ENCODE measurements at places on chromosomes 11 and 22.

GRCh38 chr11:112655371-112655770 is 305.8 kb upstream of the NCAM1 start:
- DNase-seq: peak; percentile 63

DNA sequence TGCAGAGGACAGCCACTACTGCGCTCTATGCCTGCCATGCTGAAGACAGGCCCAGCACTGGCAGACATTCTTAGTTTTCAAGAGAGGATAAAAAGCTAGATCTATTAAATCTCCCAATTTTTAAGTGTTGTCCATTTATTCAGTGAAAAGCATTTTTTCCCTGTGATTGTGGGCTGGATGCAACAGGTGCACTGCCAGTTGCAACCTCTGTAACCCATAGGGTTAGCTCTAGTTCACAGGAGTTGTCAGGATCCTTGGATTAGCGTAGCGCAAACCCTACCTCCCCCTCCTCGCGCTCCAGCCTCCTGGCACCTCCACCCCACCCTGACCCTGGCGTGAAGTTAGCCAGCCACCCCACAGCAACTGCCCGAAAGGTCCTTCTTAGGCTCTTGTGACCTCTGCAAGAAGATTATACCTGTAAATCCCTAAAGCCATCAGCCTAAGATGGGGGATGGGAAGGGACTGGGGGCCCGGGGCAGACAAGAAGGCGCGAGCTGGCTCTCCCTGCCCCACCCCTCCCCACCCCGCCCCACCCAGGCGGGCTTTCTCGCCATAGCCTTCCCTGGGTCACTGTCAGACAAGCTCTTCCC is 30.9 kb downstream of the EIF3F start:
- DNase-seq: no peak

GRCh38 chr11:105152021-105152512 is 12.5 kb upstream of the CARD18 start:
- DNase-seq: no peak

DNA sequence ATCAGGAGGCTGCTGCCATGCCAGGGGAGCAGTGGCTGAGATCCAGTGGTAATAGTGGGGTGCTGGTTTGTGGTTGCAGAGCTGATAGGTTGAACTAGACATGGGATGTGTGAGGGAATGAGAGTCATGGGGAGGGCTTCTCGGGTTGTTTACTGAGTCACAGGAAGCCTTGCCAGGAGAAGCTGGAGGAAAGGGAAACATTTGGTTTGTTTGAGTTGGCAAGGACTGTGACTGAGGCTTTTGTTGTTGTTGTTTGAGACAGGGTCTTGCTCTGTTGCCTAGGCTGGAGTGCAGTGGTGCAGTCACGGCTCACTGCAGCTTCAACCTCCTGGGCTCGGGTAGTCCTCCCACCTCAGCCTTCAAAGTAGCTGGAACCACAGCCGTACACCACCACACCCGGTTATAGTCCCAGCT is 49.3 kb downstream of the CABIN1 start:
- no peak for DNase-seq

DNA sequence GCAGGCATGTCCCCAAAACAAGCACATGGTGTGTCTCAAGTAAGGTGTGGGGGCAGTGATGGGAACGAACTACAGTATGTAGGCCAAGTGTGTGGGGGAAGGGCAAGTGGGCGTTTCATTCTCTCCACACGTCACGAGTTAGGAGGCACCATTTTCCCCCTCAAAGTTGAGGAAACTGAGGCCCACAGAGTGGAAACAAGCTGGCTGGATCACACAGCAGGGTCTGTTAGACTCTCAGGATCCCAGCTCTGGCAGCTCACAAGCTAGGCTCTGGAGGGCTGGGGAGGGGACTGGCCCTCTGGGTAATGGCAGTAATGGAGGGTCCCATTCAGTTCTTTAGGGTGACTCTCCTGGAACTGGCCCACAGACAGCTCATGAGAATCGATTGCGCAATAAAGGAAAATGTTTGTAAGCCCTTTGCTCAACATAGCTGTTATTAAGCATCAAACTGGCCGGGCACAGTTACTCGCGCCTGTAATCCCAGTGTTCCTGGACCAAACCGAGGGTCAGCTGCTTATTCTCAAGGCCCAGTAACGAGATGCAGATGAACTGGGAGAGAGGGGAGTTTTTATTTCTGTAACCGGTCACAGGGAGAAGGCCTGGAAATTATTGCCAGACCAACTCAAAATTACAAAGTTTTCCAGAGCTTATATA is 24.1 kb upstream of the TUB start:
- no peak for DNase-seq

GRCh38 chr11:1696608-1697570 is at the start of gene KRTAP5-6:
TSS of gene KRTAP5-6 (plus strand) at chr11:1697195. CDS start at chr11:1697246, 51 bp downstream.
- no peak for DNase-seq

DNA sequence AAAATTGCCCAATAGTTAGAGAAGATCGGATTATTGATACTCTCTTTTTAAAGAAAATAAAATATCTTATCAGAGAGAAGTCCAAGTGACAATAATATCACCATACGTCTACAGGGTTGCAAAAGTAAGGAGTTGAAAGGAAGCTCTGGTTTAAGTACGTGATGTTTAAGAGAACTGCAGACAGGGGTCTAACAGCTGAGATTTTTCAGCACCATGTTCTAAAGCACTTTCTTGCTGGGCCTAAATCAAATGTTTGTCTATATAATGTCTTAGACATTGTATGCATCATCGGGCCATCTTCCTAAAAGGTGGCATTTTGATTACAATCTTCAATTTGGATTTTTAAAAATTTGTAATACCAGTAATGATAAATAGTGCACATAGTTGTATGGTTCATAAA is 133.3 kb downstream of the RRAS2 start:
- DNase-seq: no peak

DNA sequence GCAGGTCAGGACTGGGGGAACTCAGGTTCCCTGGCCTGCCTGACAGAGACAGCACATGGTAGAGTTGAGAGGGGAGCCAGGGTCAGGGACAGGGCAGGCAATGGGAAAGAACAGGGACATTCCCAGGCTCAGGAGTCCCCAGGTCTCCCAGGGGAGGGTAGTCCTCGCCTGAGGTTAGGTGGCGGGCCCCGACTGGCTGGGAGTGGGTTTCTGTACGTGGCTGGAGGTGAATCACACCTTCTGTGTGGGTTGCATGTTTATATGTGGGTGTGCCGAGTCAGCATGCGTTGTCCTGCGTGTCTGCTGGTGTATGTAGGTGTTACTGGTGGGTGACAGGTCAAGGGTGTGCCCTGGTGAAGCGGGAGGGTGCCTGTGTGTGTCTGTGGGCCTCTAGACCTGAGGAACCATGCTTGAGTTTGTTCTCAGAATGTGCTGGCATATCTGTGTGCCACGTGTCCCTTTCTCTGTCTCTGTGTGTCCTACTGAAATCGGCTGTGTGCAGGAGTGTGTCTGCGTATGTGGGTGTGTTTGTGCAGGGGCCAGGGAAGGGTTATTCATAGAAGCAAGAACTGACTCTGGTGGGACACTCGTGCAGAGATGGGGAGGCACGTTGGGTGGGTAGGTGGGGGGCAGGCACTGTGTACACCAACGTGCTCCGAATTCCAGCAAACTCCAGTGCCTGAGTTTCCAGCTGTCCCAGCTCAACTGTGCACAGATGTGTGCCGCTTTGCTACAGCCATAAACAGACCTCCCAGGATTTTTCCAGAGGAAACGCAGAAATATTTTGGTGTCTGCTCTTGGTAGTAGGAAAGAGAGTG is 23.8 kb upstream of the OAF start:
- no peak for DNase-seq

GRCh38 chr11:130560000-130560780 is 111.7 kb downstream of the ADAMTS15 start:
- no peak for DNase-seq

GRCh38 chr11:113563766-113564526 is 88.7 kb upstream of the DRD2 start:
- DNase-seq: no peak

DNA sequence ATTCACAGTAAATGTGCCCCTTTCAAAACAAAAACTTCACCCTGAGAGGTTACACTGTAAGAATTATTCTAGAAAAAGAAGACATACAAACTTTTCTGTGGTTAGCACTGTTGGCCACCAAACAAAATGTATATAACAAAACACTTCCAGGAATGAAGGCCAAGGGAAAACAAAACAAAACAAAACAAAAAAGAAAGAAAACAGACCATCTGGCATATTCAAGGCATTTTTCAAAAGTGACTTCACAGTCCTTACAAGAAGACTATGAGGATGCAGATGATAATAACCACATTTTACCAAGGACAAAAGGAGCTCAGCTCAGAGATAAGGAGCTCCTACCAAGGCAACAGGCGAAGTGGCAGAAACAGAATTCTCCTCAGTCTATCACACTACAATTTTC is 24.9 kb downstream of the CTSC start:
- DNase-seq: no peak

GRCh38 chr22:35818897-35819296 is 101.2 kb downstream of the APOL5 start:
- no peak for DNase-seq

- no peak for DNase-seq
These were observed 4.8 kb upstream of the ELFN2 start for GRCh38 chr22:37431801-37432707.

- DNase-seq: peak; percentile 51
These were observed 25.5 kb downstream of the SCGB1A1 start for GRCh38 chr11:62444236-62444833.

DNA sequence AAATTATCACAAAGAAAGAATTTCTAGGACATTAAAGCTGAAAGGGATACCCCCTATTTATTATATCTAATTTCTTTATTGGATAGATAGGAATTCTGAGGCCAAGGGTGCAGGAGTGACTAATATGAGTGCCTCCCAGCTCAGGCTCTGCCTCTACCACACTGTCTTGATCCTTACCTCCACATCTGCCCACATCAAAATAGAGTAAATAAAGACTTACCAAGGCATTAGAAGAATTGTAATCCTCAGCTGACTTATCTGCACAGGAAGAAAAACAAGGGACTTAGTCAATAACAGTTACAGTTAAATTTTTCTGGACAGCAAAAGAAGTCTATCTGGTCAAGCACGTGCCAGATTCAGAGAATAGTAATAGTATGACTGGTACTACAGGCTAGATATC is 72.6 kb upstream of the GDPD4 start:
- no peak for DNase-seq

GRCh38 chr22:39219071-39220039 is 25.4 kb downstream of the PDGFB start:
- DNase-seq: no peak

Data from hypothalamus (tissue), 51 donors.